AG04450 (cell line): ENCODE measurements at places on chromosomes 1 and 21.

DNA sequence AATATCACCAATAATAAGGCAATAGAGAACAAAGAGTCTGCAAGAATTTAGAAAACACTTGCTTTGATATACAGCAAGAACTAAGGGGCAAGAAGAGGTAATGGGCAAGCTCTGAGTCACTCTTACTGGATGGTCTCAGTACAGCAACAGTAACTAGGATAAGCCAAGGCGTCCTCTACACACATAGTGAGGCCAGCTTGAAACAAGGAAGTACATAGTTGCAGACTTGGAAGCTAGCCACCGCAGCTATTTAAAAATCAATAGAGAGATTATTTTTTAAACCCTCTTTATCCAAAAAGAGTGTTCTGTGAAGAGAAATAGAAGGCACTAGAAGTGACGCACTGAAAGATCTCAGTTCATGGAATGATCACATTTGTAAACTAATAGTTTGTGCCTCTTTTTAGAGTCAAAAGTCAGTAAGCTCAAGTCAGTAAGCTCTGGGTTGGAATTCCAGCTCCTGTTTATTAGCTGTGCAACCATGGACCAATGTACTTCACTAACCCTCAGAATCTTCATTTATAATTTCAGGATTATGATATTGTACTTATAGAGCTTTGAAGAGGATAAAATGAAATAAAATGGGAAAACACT lies 118.6 kb downstream of the AKT3 start:
- DNase-seq = no peak

DNA sequence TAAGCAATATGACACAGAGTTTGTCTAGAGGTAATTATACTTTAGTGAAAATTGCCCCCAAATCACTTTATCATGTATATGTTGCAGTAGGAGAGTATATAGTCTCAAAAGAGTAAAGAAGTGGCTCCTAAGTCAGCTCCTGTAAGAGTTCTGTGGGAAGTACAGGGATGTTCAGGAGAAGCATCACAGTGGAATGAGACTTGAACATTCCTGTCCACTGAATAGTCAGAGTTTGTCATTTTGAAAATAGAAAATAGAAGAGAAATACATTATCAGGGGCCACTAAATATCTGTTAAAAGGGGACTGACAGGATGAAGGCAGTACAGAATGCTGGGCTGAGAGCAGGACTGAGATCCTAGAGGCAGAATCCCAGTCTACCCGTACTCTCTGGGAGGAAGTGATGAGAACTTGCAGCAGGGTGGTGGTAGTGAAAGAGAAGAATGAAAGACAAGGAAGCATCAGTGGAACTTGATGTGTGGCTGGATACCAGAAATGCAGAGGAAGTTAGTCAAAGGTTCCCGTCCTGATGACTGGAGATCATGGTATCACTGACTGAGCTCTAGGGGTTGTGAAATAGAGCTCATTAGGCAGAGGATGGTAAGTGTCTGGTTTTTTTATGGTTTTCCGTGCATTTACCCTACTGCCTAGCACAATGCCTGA lies 153.4 kb downstream of the FMN2 start:
- DNase-seq = peak; percentile 45

DNA sequence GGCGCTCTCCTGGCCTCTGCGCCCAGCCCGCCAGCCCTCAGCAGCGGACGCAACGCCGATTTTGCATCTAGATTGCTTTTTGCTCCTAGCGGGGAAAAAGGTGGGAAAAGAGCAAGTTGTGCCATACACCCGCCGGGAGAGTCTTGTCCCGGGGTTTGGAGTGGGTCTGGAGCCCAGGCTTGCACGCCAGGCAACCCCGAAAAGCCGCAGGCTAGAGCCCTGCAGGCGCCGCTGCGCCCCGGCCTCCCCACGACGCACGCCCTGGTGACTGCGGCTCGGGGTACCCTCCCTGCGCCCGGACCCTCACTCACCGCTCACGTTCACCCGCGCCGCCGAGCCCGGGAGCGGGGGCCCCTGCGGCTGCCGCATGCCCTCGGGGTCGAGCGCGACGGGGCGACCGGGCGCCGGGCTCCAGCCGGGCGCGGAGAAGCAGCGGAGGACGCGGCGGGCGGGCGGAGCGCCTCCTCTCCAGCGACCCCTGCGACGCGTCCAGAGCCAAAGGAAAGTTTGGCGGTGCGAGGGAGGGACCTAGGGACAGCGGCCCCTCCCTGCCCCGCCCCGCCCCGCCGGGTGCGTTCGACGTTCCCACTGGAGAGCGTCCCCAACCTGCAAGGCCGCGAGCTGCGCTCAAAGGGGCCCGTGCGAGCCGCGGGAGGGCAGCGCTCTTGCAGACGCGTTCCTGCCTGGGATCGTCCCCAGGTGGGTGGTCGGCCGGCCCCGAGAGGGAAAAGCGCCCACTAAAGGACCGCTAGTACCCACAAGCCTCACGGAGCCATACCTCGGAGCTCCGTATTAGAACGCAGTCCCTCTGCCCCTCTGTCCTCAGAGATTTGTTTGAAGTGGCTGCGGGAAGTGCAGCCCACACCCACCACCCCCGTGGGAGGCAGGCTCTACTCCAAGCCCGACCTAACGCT lies at the start of gene LPAR3:
TSS of gene LPAR3 (minus strand) at position 502 of the 914 bp plus-strand sequence. CDS start 27,086 bp downstream, outside the sequence.
- no peak for DNase-seq

DNA sequence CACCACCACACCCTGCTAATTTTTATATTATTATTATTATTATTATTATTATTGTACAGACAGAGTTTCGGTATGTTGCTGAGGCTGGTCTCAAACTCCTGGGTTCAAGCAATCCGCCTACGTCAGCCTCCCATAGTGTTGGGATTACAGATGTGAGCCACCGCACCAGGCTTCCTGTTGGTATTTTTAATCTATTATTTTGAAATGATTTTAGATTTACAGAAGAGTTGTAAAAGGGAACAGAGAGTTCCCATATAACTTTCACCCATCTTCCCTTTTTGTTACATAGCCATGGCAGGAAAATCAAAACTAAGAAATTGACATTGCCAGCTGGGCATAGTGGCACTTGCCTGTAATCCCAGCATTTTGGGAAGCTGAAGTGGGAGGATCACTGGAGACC lies 42.9 kb upstream of the CITED4 start:
- DNase-seq = no peak

DNA sequence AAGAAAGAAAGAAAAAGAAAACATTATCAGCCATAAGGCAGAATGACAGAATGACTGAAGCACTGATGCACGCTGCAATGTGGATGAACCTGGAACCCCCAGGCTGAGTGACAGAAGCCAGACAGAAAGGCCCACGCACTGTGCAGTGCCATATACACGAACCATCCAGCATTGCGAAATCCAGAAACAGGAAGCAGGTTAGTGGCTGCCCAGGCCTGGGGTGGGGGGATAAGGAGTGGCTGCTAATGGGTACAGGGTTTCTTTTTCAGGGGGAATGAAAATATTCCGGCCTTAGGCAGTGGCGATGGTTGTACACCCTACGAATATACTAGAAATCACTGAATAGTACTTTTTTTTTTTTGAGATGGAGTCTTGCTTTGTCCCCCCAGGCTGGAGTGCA lies 57.0 kb downstream of the CHD5 start:
- DNase-seq = no peak

- DNase-seq = no peak
Observed at GRCh38 chr1:179318491-179318890, 24.9 kb downstream of the SOAT1 start.

DNA sequence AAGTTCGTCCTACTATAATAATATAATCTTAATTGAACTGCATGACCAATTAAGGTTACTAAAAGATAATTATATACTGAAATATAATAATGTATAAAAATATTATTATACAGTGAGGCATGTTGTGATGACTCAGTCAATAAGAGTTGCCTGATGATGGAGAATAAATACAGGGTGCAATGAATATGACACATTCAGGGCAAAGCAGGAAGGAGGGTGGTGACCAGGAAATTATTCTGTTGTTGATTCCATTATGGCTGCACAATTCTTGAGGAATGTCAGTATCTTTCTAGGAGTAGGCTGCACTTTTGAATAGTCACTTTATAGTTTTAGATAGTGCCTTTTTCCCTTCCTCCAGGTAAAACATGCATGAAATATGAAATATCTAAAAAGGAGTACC lies 46.4 kb upstream of the RGS21 start:
- no peak for DNase-seq

DNA sequence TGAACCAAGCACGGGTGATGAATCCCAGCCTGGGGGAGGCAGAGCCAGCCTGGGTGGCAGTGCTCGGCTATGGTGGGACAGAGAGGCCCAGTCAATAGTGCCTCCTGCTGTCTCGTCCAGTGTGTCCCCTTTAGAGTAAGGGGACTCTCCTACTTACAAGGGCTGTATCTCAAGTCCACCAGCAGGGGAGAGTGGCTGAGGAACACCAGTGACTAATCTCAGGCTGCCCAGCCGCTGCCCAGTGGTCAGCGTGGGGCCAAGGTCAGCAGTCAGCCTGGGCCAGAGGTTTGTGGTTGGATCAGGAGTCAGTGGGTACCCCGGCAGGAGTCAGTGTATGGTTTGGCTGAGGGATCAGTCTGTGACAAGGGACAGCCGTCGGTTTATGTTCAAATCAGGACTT lies 109.2 kb upstream of the RUNX3 start:
- DNase-seq = no peak

GRCh38 chr21:27534206-27534605 lies 567.3 kb upstream of the ADAMTS5 start:
- no peak for DNase-seq

GRCh38 chr1:73953186-73953585 lies 244.8 kb downstream of the LRRIQ3 start:
- DNase-seq = no peak

DNA sequence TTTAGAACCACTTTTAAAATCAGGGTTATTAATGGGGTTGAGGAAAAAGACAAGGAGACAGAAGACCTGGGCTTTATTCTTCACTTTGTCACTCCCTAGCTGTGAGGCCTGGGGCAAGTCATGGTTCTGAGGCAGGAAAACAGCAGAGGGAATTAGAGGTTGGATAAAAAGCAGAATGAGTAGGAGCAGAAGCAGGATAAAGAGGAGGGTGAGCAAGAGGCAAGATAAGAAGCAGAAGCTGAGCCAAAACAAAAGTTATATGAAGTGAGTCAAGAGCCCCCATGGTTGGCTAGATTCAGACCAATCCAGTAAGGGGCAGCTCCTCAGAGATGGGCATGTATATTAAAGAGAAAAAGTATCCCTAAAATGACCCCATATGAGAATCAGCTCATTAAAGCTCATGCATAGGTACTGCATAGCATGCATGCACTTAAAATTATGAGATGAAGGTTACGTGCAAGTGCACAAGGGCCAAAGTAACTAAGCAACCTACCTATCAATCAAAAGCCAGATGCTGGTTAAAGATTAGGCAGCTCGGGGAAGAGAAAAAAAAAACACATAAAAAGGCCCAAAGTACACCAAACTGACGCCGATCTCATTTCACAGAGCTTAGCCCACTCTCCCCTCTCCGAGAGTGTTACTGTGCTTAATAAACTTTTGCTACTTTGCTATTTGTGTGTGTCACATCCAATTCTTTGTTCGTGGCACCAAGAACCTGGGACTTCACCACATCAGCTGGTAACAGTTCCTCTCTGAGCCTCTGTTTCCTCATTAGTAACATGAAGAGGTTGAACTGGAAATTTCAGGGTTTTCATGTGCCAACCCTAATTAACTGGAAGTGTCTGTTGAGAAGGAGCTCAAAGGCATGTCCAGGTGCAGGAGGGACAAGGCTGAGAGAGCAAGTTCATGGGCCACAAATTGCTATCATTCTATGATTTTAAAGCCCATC lies 2.2 kb downstream of the AVPR1B start:
- no peak for DNase-seq

- no peak for DNase-seq
Observed at GRCh38 chr1:29706936-29707335, 470.6 kb downstream of the PTPRU start.

GRCh38 chr1:19405195-19405760 lies 80.1 kb downstream of the CAPZB start:
- DNase-seq = no peak

DNA sequence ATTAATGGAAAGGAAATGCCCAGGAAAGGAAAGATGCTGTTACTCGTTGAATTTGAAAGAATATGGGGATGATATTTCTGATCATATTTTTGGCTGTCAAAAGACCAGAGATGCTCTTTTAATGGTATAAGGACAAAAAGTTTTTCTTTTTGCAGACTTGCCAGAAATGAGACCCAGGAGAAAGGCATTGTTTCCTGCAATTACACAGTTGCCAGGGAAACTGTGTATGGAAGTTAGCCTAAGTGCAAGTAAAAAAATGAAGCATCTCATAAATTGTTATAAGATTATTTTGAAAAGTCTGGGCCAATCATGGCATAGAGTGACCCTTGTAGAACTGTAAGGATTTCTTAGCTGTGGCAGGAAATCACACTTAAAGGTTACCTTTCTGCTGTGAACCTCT lies 155.7 kb upstream of the BEND5 start:
- no peak for DNase-seq

DNA sequence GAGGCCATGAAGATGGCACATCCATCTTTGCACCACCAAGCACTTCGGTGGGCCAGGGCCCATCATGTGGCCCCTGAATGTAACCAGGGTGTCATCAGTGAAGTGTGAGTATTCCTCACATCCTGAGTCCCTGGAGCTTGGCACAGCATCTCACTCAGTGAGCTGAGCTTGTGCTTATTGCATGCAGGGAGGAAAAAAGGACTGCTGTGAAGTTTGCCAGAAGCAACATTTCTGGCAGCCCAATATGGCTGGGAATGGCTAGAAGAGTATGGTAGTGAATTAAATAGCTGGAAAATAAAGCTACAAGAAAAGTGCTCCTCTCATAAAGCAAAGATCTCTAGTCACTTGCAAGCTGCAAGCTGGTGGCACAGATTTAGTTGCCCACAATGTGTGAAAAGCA lies 109.3 kb downstream of the TNFSF18 start:
- no peak for DNase-seq

DNA sequence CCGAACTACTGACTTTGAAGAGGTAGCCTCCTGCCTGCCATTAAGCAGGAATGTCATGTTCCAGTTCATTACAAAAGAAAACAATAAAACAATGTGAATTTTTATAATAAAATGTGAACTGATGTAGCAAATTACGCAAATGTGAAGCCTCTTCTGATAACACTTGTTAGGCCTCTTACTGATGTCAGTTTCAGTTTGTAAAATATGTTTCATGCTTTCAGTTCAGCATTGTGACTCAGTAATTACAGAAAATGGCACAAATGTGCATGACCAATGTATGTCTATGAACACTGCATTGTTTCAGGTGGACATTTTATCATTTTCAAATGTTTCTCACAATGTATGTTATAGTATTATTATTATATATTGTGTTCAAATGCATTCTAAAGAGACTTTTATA lies 159.8 kb upstream of the SGIP1 start:
- no peak for DNase-seq

DNA sequence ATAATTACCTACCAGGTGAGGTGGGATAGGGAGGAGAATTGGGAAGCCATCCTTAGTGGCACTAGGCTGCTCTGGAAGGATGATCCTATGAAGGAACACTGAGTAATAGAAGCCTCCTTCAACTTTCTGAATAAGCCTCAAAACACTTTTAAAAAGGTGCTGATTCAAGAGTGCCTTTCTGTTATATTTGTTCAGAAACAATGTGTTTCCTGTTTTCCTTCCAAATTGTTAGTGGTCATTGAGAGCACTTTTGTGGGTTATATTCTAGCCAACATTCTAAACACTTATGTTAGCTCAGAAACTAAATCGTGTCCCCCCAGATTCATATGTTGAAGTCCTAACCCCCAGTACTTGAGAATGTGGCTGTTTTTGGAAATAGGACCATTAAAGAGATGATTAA lies 237.3 kb downstream of the TNR start:
- DNase-seq = no peak

- no peak for DNase-seq
Observed at GRCh38 chr1:3783651-3784474, 11.3 kb downstream of the SMIM1 start.
